ENCODE measurements at places on chromosomes 6 and 20. TPM values are rescaled to one million over a fixed set of nuclear protein-coding genes. Genes with fewer than 3 reads are reported as not detected.

PRL gene
- total RNA-seq: not detected

SLC22A16 gene
- total RNA-seq: not detected

KCNK16 gene
- not detected for total RNA-seq

CFAP206 gene
- total RNA-seq: 0.34 TPM

HLA-DQA2 gene
- not detected for total RNA-seq

UNC93A gene
- not detected for total RNA-seq

LPA gene
- total RNA-seq: not detected

SPO11 gene
- total RNA-seq: not detected

PTCRA gene
- total RNA-seq: not detected

TSBP1 gene
- not detected for total RNA-seq

SLC13A3 gene
- 2.2 TPM for total RNA-seq

TNFRSF6B gene
- total RNA-seq: 0.52 TPM

IYD gene
- not detected for total RNA-seq

BPIFB1 gene
- total RNA-seq: not detected

MAP1LC3A gene
- 16.3 TPM for total RNA-seq

RFX6 gene
- not detected for total RNA-seq

COL9A3 gene
- 1.1 TPM for total RNA-seq

RAMACL gene
- 0.43 TPM for total RNA-seq

SDCBP2 gene
- 1.9 TPM for total RNA-seq

NRSN1 gene
- under 0.01 TPM for total RNA-seq

SLC26A8 gene
- not detected for total RNA-seq

TGM3 gene
- total RNA-seq: 0.09 TPM

NFYA gene
- 11.2 TPM for total RNA-seq

TFEB gene
- total RNA-seq: 1.5 TPM

BMP2 gene
- total RNA-seq: 2.2 TPM

All from bronchial smooth muscle cell (primary cell).